ENCODE measurements at places on chromosomes 6 and 20. TPM values are rescaled to one million over a fixed set of nuclear protein-coding genes. Genes with fewer than 3 reads are reported as not detected.

Gene EHMT2
- 14.5 TPM for total RNA-seq

Gene ANKRD6
- 6.5 TPM for total RNA-seq

Gene ARFRP1
- 40.3 TPM for total RNA-seq

Gene ALDH8A1
- total RNA-seq, result 0.57 TPM

Gene SIRPB1
- total RNA-seq, result 0.92 TPM

Gene SLC17A3
- total RNA-seq, result not detected

Gene VGLL2
- total RNA-seq, result 38.1 TPM

Gene CD109
- total RNA-seq, result 6.3 TPM

Gene IL17A
- not detected for total RNA-seq

Gene ILRUN
- total RNA-seq, result 104 TPM

Gene DLL1
- 6.4 TPM for total RNA-seq

Gene ZBTB12
- 5.2 TPM for total RNA-seq

Gene TRIM31
- not detected for total RNA-seq

Measured in cardiac septum (tissue), 1 donor.